CD4-positive, alpha-beta T cell treated with Interleukin-4 for 1 hour (primary cell): ENCODE measurements at places on chromosomes 2 and 18.

DNA sequence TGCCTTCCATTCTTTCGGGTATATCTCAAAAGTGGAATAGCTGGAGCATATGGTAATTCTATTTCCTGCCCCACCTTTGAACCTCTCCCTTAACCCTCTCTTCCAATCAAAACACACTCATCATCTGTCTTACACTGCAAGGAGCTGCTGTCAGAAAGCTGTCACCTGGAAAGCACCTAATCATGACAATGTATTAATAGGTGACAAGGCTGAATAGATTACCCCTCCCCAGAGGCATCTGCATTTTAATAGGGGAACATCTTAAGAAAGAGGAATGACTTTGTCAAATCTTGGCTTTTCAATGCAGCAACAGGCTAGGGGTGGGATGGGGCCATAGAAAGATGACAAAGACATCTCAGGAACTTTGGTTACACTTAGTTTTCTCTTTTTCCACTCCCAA, 41.3 kb downstream of the CHMP3 start:
- DNase-seq = no peak

DNA sequence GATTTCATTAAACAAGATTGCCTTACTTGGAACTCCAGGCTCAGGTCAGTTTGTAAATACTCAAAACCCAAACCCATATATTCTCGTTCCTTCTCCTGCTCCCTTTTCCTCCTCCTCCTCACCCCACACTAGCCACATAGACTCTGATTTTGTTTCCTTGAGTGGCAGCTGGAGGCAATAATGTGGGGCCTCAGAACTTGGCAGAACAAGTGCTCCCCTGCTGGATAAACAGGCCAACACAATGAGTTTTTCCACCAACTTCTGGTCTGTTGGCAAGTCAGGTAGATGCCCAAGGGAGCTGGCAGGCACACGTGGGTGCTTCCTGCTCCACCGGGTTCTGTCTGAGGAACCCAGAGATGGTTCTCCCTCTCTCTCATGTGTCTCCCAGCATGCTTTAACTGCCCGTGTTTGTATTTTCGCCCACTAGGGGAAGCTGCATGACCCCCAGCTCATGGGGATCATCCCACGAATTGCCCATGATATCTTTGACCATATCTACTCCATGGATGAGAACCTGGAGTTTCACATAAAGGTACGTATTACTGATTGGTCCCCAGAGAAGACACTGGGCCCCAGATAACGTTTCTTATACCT, 61.9 kb downstream of the KIF5C start:
- no peak for DNase-seq

GRCh38 chr2:120344214-120344975, 1.5 kb upstream of the INHBB start:
- no peak for DNase-seq

DNA sequence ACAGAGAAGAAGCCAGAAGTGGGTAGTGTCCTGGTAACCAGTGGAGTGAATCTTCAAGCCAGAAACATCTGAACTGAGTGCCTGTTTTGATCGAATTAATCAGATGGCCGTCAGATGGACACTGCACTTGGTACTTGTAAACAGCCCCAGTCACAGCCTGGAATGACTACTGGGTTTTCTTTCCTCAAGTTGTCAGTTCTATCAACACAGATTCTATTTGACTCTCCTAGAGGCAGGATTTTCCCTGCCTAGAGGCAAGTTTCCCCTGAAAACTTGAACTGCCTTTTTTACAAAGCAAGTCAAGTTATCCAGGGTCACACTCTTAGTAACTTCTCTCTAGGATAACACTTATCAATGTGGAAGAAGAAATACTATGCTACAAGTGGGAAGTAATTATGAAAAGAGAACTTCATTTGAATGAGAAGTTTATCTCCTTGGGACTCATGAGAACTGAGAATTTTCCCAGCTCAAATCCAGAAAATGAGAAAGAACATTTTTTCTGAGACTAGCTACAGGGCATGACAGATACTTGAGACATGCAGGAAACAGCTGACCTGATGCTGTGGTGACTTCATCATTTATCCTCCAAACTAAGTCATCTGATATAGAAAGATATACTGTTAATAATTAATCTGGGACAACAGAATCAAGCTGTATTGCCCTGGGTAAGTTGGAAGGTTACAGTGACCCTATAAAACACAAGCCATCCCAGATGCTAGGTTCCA, 36.0 kb downstream of the SULT1C2 start:
- no peak for DNase-seq

DNA sequence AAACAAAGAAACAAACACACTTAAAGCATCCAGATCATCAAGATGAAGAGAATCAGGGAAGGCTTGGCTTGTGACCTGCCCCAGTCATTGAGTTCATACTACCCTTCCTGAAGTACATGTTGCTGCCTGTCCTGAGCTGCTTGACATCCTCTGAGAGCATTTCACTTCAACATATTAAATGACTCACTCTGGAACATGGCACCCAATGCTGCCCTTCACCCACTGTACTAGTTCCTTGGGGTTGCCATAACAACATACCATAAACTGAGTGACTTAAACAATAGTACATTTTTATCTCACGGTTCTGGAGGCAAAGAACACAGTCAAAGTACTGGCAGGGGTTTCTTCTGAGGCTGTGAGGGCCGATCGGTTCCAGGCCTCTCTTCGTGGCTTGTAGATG, 371.3 kb downstream of the RNF144A start:
- no peak for DNase-seq

DNA sequence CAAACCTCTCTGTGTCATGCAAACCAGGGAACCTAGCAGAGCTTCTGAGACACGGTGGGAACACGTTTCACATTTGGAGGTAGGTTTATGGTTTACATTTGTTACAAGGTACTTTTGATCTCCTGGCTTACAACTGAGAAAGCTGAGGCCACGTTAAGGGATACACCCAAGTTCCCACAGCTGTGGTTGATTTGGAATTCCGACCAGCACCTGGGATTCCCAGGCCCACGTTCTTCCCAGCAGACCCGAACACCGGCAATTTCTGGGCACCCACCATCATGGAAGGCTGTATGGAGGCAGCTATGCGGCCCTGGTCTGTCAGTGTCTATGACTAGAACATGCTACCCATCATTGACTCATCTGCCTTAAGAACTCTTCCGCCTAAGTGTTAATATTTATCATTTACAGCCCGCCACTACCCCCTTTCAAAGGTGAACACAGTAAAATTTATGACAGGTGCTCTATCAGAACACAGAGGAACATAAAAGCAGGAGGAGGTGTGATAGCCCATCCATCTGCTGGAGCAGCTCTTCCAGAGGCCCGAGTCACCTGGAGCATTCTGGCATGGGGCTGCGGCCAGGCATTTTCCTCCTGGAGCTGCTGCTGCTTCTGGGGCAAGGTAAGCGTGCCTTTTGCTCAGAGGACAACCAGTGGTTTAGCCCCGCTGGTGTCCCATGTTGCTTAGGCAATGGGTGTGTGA, at the start of gene PLB1:
Gene PLB1 (plus strand): TSS at position 510 of the 700 bp plus-strand sequence. CDS start 55 bp downstream, at position 565.
- DNase-seq = no peak

- no peak for DNase-seq
Observed at GRCh38 chr2:201194097-201194496, 11.2 kb downstream of the CASP10 start.

DNA sequence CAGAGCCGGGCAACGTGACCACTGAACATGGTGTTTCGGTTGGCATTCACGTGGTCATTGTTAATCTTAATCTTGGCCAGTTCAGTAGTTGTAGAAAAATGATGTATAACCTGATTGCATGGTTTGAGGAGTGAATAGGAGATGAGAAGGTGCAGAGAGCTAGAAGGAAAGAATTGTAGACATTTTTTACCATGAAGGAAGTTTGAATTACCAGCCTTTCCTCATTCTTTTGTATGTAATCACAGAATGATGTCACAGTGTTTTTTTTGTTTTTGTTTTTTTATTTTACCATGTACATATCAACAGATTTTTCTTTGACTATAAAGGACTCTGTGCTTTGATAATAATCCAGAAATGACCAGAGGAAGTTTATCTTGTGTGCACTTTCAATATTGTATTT, 126.3 kb downstream of the LTBP1 start:
- no peak for DNase-seq

DNA sequence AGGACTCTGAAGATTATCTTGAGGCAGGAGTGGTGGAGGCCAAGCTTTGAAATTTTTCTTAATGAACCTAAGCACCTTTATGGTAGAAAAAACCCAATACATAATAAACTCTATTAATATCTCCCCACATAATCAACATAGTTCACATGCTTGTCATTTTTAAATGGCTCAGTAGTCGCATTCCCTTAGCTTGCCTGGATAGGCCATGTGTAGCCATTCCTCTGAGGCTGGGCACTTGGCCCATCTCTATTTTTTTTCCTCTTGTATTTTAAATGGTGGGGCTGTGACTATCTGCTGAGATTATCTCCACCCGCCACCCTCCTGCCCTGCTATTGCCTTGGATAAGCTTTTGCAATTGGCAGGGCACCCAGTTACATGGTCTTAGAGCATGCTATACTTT, 143.1 kb downstream of the FHOD3 start:
- DNase-seq = no peak

- DNase-seq = no peak
Observed at GRCh38 chr2:52632543-52632942, 1135.1 kb upstream of the CHAC2 start.

GRCh38 chr2:35978218-35978617, 377.4 kb upstream of the CRIM1 start:
- no peak for DNase-seq

DNA sequence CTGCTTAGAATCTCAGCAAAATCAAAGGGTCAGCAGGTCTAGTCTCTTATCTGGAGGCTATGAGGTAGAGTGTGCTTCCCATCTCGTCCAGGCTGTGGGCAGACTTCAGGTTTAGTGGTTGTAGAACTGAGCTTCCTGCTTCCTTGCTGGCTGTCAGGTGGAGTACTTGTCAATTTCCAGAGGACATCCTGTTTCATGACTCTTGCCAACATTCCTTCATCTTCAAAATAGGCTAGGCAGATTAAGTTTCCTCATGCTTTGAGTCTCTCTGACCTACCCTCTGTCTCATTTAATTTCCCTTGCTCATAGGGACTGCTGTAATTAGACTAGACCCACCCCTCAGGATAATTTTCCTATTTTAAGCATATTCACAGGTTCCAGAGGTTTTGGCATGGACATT, 562.6 kb downstream of the SPAG16 start:
- DNase-seq = no peak

DNA sequence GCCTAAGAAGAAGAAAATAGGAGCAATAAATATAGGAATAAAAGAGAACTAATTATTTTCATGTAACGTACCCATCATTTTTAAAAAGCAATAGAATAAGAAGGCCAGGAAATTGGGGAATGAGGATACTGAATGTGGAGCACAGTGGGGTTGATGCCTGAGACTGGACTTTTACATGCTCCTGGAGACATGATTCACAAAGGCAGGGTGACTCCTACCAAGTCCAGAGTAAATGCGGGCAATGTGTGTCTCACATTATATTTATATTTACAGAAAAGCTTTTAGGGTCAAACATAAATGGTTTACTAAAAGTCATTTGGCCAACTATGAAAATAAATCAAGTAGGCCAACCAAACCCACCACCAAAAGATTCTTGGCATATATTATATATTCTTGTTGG, 87.9 kb upstream of the COL5A2 start:
- no peak for DNase-seq

DNA sequence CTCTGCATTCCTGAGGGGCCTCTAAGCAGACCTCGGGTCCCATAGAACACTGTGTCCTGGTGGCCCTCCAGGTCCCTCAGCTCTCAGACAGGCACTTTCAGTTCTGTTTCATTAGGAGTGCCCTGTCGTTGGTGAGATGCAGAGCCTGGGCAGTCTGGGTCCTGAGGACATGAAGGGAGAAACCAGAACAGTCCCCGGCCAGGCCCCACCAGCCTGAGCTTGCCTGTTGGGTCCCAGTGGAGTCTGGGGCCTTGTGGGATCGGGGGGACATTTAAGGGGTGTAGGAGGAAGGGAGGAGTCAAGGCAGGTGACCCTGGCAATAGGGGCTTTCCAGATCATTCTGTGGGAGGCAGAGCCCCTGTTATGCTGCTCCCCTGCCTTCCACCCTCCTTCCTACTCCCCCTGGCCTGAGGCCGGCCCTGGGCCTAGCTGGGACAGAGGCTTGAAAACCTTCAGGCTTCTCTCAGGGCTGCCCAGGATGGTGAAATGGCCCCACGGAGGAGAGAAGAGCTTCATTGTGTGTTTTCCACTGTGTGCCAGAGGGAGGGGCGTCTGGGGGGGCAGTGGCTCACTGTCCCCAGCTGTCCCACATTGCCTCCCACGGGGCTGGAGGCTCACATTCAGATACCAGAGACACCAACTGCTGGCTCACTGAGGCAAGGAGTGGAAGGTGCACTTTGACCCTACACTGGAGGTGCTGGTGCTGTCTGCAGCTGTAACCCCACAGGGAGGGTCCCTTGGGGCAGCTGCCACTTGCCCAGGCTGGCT, 26.6 kb upstream of the CATIP start:
- no peak for DNase-seq

GRCh38 chr2:170818752-170819470, 2.2 kb downstream of the GAD1 start:
- DNase-seq = no peak

GRCh38 chr2:177474301-177474700, 81.7 kb downstream of the AGPS start:
- DNase-seq = no peak

- DNase-seq = no peak
Observed at GRCh38 chr2:174615871-174616436, 18.4 kb upstream of the WIPF1 start.

- no peak for DNase-seq
Observed at GRCh38 chr2:39142904-39143605, 22.2 kb upstream of the SOS1 start.

DNA sequence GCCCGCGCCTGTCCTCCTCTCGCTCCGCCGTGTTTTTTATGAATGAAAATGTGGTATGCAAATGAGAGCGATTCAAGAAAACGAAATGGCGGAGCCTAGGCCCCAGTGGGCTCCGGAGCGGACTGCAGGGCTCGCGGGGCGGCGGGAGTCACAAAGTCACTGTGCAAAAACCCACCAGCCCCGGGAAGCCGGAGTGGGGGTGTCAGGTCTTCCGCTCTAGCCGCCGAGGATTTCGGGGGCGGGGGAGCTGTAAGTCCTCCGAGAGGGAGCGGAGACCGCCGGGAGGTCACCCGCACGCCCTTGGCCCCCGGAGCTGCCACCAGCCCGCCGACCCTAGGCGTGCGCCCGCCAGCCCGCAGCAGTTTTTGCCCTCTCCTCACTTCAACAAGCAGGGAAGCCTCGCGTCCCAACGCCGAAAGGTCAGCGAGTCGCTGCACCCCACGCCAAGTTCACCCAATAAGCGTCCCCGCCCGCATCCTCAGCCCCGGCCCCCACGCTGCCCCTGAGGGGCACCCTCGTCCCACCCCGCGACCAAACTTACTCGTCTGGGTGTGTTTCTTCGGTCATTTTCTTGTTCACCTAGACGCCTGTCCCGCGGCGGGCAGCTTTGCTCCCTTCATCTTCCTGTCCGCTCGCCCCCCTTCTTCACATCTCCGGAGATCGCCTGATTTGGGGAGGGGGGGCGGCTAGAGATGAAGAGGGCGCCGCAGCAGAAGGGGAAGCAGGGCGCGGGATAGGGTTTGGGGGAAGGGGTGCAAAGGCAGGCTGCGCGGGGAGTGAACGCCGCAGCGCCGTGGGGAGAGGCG, 775 bp downstream of the SPRED2 start:
- peak; percentile 51 for DNase-seq

GRCh38 chr18:7805096-7805495, 238.0 kb downstream of the PTPRM start:
- DNase-seq = no peak
